Putamen (tissue), 1 donor: ENCODE measurements at places on chromosomes 3 and 15.

GRCh38 chr3:120481081-120481480, 30.3 kb upstream of the FSTL1 start:
- no peak for DNase-seq

- DNase-seq = no peak
These were observed 50.0 kb upstream of the GSK3B start for GRCh38 chr3:120144267-120144666.

DNA sequence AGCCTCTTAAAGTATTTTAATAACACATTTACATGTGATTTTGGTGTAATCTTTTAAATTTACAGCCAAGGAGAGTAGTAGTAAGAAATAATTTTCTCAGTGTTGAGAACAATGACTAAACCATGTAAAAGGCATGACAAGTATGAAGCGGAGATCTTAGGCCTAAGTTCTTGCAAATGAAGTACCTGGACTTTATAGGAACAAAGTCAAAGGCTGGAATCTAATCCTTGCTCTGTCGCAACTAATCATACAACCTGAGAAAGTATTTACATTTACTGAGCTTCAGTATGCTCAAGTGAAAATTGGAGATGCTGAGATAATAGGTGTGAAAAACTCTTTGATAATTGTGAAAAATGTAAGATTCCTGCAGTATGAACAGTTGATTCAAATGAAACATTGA, 86.4 kb upstream of the VGLL3 start:
- DNase-seq = no peak

DNA sequence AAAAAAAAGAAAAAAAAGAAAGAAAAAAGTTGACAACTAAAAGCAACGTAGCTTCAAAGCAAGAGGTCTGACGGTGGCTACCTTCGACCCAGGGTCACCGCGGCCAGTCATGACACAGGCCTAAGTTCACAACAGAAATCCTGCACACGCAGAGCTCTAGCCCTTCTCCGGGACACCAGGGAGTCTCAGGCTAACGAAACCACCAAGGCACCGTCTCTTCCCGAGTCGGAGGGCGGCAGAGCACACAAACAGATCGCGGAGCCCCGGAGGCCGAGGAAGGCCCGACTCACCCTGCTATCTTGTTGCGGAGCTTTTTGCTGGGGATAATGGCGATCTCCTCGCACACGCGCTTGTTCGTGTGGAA, 584 bp downstream of the RPS17 start:
- DNase-seq = peak; percentile 28

- no peak for DNase-seq
These were observed 194.4 kb downstream of the PCCB start for GRCh38 chr3:136444581-136444980.

DNA sequence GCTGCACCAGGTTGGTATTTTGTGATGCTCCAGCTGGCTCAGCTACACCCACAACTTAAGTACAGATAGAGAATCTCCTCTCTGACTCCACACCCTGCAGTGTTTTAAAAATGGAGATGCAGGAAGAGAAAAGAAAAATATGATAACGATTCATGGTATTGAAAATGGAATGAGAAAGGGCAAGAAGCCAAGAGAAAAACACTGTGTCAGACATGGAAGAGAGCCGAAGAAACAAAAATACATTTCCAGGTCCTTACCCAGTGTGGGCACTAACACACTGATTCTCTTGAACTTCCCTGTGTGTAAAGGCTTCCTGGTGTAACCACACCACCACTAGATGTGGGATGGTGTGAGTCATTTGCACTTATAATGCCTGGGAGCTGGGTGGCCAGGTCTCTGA, 93.1 kb downstream of the GMPS start:
- DNase-seq = no peak

DNA sequence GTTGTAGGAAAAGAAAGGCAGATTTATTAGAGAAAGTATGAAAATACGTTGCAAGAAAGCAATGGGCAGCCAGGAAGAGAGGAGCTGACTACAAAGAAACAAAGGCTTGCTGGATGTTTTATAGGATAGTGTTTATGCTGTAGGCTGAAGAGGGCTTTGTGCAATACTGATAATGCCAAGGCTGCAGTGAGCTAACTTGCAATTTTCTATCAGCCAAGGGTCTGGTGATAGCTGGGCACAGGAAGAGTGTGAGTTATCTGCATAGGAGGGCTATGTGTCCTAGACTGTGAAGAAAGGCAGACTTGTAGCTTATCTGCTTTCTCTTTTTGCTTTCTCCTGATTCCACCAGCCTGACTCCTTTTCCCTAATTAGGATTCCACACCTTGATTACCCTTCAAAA, 51.3 kb upstream of the OSBPL11 start:
- no peak for DNase-seq

DNA sequence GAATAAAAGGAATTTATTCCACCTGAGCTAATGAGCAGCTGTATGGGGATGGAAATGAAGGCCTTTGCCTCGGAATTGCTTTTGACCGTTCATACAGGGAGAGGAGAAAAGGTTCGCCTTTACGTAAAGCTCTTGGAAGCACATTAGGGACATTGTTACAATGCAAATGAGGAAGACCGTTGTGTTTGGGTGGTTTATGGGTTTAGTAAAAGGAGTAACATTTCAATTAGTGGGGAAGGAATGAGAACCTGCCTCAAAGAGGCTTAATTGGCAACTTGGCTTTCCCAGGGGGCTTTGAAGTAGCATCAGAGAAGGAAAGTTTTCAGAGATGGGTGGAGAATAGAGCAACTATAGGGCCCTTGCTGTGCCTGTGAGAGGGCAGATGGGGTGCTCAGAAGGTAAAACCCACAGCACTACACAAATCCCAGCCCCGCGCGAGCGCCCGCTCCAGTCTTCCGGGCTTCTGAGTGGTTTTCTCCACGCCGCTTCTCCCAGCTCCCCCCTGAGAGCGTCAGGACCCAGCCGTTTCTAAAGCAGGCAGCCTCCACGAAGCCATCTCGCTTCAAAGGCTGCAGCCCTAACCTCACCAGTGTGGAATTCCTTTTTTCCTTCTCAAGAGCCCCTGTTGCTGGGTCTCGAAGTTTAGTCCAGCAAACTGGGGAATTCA, 192.0 kb upstream of the HES1 start:
- DNase-seq = no peak

DNA sequence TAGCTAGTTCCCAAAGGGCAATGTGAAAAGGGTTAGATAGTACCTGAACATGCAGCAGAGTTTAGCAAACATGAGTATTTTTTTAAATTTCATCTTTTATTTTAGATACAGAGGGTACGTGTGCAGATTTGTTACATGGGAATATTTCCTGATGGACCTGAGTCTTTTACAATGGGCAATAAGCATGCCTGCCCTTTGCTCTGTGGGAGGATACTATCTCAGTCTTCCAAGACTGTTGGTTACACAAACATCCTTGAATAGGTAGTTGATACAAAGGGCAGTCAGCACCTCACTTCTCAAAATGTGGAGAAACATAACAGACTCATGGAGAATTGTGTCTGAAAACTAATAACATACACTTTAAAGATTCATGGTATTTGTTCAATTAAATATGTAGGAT, 103.3 kb downstream of the GOLIM4 start:
- DNase-seq = no peak

DNA sequence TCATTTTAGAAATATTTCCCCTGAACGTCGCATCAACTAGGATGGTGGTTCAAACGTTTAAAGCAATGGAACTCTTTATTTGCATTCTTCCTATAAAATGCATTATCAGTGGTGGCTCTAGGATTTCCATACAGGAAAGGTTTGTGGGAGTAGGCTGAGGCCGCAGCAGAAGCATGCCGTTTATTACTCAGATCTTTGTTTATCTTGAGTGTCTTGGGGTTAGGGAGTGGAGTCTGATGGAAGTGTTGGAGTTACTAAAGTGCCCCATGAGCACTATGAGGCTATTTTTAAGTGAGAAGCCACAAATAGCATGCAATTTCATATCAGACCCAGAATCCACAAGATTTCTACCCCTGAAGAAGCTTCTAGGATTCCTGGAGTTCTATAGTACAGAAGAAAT, 26.2 kb downstream of the ATOSA start:
- DNase-seq = no peak

DNA sequence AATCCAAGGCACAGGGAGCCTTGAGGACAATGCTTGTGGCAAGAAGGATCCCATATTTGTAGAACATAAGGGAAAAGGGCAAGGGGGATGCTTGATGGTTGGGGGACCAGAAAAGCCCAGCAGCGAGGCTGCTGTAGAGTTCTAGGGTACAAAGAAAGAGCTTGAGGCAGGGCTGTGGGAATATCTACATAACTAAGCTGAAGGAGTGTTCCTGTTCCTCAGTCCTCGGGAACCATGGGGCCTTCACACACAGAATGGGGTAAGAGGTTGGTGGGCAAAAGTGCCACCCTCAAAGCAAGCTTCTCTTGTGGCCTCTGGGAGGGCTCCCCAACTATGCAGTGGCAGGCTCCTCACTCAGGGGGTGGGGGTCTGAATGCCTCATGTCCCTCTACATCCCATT, 6.5 kb upstream of the FRMD4B start:
- no peak for DNase-seq

DNA sequence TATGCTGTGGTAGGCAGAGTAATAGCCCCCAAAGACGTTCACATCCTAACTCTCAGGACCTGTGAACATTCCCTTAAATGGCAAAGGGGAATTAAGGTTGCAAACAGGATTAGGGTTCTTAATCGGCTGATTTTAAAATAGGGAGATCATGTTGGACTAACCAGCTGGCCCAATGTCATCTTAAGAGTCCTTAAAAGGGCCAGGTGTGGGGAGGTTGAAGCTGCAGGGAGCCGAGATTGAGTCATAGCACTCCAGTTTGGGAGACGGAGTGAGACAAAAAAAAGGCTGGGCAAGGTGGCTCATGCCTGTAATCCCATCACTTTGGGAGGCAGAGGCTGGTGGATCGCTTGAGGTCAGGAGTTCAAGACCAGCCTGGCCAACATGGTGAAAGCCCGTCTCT, 1.6 kb upstream of the FLNB start:
- no peak for DNase-seq

- no peak for DNase-seq
These were observed 86.2 kb upstream of the CMSS1 start for GRCh38 chr3:99731499-99731898.

DNA sequence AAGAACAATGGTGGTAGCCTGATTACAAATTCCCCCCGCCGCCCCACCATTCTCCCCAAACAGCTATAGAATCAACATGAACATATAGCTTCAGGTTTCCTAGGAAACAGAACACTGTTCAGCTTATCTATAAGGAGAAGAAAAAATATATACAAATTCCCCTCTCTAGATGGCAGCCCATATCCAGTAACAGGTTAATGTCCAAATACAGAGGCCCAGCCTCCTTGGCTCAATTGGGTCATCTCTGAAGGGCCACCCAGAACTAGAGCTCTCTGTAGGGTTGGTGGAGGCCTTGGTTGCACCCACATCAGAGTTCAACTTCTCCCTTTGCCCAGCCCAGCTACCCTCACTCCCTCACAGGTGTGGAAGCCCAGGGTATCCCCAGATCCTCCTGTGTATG, 91.5 kb upstream of the ADAMTS17 start:
- no peak for DNase-seq
